Erythroblast (primary cell): ENCODE measurements at places on chromosomes 5 and 9.
A peak's percentile ranks its signal among the peaks of the same experiment; 100 is the strongest.

GRCh38 chr9:86322973-86323644, 31.1 kb downstream of the TUT7 start:
- DNase-seq: peak; percentile 24

GRCh38 chr5:35776757-35777156, 79.9 kb upstream of the IL7R start:
- no peak for DNase-seq

DNA sequence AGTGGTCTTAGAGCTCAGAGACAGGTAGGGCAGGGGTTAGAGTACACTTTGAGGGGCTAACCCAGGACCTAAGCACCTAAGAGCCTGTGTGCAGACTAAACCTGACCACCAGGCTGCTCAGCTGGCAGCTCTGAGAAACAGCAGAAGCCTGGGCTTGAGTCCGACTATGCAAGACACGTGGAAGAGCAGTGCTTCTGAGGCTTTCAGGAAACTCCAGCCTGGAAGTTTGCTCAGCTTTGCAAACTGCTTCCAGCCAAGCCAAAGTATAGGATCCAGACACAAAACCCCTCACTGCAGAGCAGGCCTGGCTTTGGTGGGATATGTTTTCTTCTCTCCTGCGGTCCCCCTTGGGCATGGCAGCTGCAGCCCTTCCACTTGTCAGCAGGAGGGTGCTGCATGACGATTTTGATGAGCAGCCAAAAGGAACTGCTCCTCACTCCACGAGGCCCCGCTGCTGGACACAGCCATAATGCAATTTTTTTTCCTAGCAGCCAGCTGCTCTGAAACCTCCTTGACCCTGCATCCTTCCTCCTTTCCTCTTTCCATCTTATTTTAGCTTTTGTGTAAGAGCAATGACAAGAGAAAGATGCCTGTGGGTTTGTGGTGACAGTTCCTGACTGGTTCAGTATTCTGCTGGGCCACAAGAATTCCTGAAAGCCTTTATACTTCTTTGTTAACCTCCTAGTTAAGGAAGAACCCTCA, 123.1 kb downstream of the LIFR start:
- no peak for DNase-seq

GRCh38 chr5:36664766-36665165, 58.4 kb downstream of the SLC1A3 start:
- no peak for DNase-seq

DNA sequence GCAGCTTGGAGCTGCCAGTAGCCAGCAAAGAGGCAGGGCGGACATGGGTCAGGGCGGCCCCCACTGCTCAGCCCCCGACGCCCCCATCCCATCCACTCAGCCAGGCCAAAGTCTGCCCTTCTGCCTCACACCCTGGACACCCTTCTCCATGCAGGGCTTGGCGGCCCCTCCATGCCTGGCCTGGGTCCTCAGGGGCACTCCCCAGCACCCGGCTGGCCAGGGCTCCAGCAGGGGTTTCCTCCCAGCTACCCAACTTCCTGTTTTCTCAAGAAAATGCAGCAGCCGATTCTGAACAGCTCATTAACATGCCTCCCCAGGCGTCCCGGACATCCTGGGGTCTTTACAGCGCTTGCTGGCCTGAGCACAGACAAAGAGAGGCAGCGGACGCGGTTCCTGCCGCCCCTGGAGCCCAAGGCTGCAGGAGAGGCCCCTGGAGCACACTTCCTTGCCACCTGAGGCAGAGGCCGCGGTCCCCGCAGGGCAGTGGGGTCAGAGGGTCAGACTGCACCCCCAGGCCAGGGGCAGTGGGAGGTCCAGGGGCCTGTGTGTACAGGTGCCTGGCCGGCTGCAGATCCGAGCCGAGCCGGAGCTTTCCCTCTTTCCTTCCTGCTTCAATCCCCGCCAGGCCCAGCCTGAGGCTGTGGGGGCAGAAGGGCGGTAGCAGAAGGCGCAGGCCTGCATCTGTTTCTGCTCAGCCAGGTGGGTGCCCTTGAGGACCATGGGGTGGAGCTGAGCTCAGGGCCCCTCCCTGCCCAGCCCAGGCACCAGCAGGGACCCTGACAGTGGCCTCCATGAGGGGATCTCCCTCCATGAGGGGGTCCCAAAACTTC, 18.7 kb upstream of the NRARP start:
- DNase-seq: no peak

DNA sequence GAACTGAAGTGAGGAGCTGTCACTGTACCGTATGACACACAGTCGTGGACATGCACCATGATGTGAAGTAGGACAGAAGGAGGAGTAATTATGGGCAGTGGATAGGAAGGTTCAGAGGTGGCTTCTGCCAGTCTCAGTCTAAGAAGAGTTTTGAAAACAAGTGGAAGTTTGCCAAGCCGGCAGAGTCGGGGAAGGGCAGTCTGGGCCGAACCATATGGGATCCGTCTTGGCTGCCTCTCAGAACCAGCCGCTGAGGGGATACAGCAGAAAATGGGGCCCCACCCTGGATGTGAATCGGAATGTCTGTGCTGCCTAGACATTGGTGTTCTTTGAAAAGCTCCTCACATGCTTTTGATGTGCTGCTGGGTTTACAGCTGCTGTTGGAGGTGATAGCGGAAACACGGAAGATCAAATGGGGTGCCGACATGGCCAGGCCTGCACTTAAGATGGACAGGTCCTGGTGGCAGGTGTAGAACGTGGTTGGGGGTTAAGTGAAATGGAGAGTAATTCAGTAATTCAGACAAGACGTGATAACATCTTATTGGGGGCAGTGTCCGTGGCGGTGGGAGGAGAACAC, 11.2 kb downstream of the SNX18 start:
- DNase-seq: no peak

GRCh38 chr9:125428902-125429467, 167.4 kb downstream of the GAPVD1 start:
- DNase-seq: no peak

DNA sequence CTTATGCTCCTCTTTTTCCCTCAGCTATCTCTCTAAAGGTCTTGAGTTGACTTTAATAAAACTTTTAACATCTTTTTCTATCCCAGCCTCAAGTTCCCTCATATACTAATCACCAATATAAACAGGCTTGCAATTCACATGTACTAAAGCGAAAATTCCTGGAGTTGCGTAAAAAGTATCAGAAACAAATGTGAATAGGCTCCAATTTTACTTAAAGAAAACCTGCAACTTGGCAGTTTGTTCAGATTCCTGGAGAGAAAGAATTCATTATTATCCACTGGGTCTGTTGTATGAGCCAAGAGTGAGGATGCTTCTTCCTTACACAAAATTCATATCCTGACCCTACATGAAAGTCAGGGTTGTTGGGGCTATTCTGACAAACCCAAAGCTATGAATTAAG, 384.2 kb downstream of the DTWD2 start:
- DNase-seq: no peak

DNA sequence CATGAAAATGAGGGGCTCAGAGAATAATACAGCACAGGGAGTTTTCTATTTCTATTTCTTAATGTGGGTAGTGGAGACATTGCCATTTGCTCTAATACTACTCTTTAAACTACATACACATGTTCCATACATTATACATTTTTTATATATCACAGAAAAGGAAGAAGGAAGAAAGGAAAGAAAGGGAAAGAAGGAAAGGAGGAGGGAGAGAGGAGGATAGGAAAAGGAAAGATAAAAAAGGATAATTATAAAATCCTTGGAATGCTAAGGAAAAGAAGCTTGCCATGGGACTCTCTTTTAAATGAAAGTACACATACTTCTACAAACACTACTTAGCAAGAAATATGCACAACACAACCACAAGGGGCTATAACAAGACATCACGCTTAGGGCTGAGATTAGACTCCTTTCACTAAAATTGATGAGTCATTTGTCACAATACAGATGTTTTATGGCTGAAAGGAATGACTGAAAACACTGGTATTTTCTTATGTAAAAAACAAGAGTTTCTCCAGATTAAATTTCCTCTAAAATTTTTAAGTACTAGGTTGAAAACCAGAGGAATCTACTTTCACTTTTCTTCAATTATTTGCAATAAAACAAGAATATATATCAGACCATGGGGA, 219.8 kb downstream of the ARL15 start:
- peak; percentile 43 for DNase-seq

DNA sequence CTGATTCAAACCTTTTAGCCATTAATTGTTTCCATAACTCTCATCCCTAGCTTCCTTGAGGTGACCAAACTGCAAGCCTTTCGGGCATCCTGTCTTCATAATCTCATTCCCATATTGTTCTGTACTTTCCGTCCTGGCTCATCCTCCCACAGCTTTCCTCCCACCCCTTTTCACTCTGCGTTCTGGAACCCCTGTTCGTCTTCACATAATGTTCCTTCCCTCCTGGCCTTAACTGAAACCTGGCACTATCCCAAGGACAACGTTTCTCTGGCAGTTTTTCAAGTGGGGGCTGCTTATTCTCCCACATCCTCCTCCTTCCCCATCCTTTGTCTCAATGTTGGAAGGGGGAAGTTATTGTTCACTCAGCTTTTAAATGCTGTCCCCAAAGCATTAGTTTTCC, 1.5 kb downstream of the ZNF189 start:
- no peak for DNase-seq

- DNase-seq: peak; percentile 43
Measured at GRCh38 chr9:13278368-13279246, 885 bp downstream of the MPDZ start.

DNA sequence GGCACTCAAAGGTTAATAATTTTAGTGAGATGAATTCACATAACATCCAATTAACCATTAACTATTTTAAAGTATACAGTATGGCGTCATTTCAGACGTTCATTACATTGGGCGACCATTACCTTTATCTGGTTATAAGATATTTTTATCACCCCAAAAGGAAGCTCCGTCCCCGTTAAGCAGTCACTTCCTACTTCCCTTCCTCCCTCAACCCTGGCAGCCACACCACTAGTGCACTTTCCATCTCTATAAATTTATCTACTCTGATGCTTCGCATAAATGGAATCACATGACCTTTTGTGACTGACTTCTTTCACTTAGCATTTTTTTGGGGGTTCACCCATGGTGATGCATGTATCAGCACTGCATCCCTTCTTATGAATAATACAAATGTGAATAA, 168.3 kb upstream of the PUM3 start:
- DNase-seq: no peak

- no peak for DNase-seq
Measured at GRCh38 chr9:87249029-87249428, 248.6 kb upstream of the DAPK1 start.

GRCh38 chr9:85421641-85422040, 320.1 kb downstream of the AGTPBP1 start:
- no peak for DNase-seq

- DNase-seq: no peak
Measured at GRCh38 chr5:151870820-151871219, 53.8 kb downstream of the GLRA1 start.

DNA sequence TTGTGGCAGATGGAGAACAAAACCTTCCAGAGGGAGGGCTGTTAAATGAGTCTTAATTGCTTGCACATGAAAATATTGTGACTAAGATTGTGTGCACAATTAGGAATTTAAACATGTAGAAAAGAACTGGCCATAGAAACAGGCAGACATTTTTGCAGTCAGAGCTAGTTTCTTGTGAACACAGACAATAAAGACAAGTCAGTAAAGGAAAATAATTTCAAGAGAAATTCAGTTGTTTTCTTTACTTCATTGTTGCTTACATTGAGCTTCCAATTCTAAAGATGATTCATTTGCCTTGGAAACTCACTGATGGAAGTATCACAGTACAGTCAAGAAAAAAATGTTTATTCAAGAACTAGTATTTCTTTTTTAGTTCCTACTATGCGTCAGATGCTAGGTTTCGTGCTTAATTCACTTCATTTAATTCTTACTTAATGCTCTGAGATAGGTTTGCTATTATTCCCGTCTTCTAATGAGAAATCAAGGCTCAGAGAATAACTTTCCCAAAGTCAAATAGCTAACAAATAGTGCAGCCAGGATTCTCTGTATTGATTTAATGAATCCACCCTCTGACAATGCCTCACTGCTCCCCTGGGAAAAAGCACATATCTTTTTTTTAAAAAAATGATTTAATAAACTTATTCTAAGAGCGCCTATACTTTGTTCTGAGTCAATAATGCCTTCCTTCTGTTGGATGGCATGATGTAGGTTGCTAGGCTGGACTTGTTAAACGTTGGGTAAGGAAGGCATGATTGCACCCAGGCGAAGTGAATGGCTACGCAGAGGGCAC, 581.4 kb downstream of the RAB3C start:
- DNase-seq: no peak

GRCh38 chr5:175254155-175254554, 189.8 kb downstream of the DRD1 start:
- no peak for DNase-seq

GRCh38 chr5:57692582-57693487, 210.2 kb upstream of the ACTBL2 start:
- peak; percentile 74 for DNase-seq

DNA sequence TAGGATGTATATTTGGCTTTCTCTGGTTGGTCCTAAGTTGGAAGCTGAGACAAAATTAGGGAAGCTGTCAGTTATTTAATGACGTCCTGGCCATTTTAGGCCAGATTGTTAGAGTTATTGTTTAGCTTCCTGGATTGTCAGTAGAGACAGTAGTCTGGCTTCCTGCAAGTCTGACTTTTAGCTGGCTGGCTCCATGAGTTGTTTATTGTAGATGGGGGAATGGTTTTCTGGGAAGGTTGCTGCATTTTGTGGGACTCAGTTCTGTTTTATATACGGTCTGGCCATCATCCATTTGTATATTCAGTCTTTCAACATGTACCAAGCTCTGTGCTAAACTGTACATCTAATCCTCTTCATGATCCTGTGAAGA, 68.3 kb downstream of the SGCD start:
- DNase-seq: no peak

DNA sequence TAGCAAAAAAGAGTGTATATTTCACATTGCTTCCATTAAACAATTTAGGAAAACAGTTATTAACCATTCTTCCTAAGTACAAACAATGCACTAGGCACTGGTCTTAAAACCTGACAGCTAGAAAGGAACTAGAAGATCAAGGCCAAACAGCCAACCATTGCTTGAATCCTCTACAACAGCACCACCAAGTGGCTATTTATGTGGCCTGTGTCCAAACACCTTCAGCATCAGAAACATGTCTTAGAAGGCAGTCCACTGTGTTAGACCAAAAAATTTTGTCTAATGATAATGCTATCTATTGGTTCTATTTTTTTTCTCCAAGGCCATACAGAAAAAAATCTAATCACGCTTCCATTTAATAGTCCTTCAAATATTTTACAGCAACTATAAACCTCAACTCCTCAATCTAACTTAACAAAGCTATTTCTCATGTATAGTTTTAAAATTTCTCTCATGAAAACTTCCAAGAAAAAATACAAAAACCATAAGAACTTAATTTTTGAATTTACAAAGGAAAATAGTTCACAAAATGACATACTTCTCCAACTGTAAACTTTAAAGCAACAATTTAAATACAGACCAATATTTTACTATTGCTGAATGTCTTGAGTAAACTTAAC, 36.1 kb downstream of the CAAP1 start:
- peak; percentile 71 for DNase-seq

GRCh38 chr9:78354324-78354973, 57.5 kb downstream of the PSAT1 start:
- no peak for DNase-seq

GRCh38 chr9:122087406-122088200, 5.5 kb downstream of the TTLL11 start:
- peak; percentile 33 for DNase-seq
